ENCODE measurements at places on chromosomes 4 and X. TPM values are rescaled to one million over a fixed set of nuclear protein-coding genes. Genes with fewer than 3 reads are reported as not detected.

DNA sequence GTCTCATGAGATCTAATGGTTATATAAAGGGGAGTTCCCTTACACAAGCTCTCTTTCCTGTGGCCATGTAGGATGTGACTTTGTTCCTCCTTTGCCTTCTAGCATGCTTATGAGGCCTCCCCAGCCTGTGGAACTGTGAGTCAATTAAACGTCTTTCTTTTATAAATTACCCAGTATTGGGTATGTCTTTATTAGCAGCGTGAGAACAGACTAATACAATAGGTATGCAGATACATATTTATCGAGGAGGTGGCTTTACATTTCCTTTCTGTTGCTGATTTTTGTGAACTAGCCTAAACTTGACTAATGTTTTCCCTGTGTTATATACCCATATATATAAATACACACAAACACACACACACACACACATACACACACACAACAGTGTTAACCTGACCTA lies 80.2 kb downstream of the VCX2 start:
- DNase-seq: no peak

DNA sequence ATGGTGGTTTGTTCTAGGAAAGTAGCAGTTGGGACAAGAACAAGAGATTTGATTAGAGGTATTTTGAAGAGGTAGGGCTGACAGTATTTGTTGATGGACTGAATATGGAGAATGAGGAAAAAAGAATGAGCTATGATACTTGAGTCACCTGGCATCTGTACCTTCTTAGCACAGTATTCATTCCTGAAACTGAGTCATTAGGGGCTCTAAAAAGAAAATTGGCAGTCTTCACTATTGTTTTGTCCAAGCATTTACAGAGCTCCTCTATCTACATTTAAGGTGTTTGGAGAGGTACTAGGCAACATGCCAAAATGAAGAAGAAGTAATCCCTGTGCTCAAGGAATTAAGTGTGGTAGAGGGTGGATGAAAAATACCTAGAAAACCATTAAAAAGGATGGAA lies 165.8 kb downstream of the SHROOM4 start:
- no peak for DNase-seq

The ARSH gene
- total RNA-seq: not detected

- no peak for DNase-seq
Observed at GRCh38 chr4:8235224-8235623, 34.3 kb upstream of the HTRA3 start.
